ENCODE measurements at places on chromosomes 13 and 19.

GRCh38 chr19:53879140-53880081 is 2.6 kb upstream of the PRKCG start:
- peaks cover 47% of the 10 kb centered on the region for H3K27me3 ChIP-seq
- H3K27ac ChIP-seq = no peak overlapping the region
- peaks cover 20% of the 10 kb centered on the region for H3K36me3 ChIP-seq

DNA sequence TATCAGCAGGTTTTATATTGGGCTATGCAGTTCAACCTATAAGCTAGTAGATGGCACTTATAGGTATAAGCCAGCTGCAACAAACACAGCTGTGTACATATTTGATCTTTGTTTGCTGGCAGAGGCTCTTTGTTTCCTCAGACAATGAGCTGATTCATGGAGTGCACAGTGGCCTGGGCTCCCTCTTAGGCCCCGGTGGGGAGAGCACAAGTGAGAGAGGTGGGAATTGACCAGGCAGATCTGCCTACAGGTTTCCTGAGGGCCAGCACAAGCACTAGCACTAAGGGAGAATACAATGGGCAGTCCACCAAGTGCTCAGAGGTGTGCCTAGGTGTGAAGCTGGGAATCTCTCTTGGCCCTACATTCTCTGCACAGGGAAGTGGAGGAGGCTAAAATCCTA is 1390.7 kb downstream of the SLITRK5 start:
- no peak overlapping the region for H3K4me3 ChIP-seq
- H3K4me1 ChIP-seq = no peaks in the 10 kb centered on the region
- no peak overlapping the region for H3K27ac ChIP-seq

- no peaks in the 10 kb centered on the region for H3K27me3 ChIP-seq
- no peak for DNase-seq
- peaks cover 22% of the 10 kb centered on the region for H3K4me1 ChIP-seq
- no peak overlapping the region for H3K4me3 ChIP-seq
These were observed 150.4 kb upstream of the RXFP2 start for GRCh38 chr13:31588893-31589292.

GRCh38 chr19:48244281-48244680 is 11.4 kb downstream of the CARD8 start:
- no peaks in the 10 kb centered on the region for H3K27me3 ChIP-seq
- H3K27ac ChIP-seq = no peak overlapping the region
- H3K4me1 ChIP-seq = peaks cover 6% of the 10 kb centered on the region
- no peak for DNase-seq
- H3K36me3 ChIP-seq = peaks cover 5% of the 10 kb centered on the region

GRCh38 chr19:16880884-16881554 is 7.8 kb upstream of the F2RL3 start:
- H3K36me3 ChIP-seq = peaks cover 25% of the 10 kb centered on the region
- no peak for DNase-seq

- H3K27ac ChIP-seq = no peak overlapping the region
- H3K36me3 ChIP-seq = no peaks in the 10 kb centered on the region
- no peaks in the 10 kb centered on the region for H3K4me1 ChIP-seq
These were observed 27.6 kb upstream of the FBXO17 start for GRCh38 chr19:39003188-39003587.

GRCh38 chr13:30866677-30867076 is 39.4 kb upstream of the MEDAG start:
- no peak overlapping the region for H3K4me3 ChIP-seq
- H3K27me3 ChIP-seq = no peaks in the 10 kb centered on the region
- H3K4me1 ChIP-seq = peaks cover 78% of the 10 kb centered on the region
- DNase-seq = no peak

GRCh38 chr13:45861322-45861721 is 9.8 kb upstream of the SIAH3 start:
- no peaks in the 10 kb centered on the region for H3K36me3 ChIP-seq
- H3K4me1 ChIP-seq = no peaks in the 10 kb centered on the region
- H3K4me3 ChIP-seq = no peak overlapping the region
- peak; percentile 39 for DNase-seq

DNA sequence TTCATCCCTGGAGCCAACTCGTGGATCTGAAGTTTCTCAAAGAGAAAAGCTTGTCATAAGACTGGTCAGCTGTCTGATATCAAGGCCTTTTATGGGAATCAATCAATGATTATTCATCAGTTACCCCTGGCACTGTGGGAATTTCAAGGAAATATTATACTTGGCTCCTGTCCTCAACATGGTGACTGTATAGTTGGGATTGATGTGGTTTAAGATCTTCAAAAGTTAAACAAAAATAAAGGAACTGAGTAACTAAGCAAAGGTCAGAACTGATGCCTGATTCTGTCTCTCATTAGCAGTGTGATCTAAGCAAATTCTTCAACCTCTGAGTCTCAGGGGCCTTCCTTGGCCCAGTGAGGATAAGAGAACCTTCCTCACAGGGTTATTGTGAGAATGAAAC is 22.2 kb upstream of the SERPINE3 start:
- peak overlapping the region; percentile 84 for H3K27ac ChIP-seq
- no peaks in the 10 kb centered on the region for H3K36me3 ChIP-seq
- no peak overlapping the region for H3K4me3 ChIP-seq
- peaks cover 7% of the 10 kb centered on the region for H3K27me3 ChIP-seq

GRCh38 chr19:58305932-58306323 is 751 bp downstream of the ERVK3-1 start:
- no peak for DNase-seq
- H3K27ac ChIP-seq = peak overlapping the region; percentile 94

GRCh38 chr13:32430018-32430747 is 2.3 kb upstream of the N4BP2L1 start:
- peaks cover 19% of the 10 kb centered on the region for H3K4me1 ChIP-seq
- DNase-seq = no peak
- H3K27ac ChIP-seq = no peak overlapping the region
- no peak overlapping the region for H3K4me3 ChIP-seq
- H3K36me3 ChIP-seq = peaks cover 10% of the 10 kb centered on the region

Data from osteoblast (primary cell).